ENCODE measurements at places on chromosomes 7 and 10.

GRCh38 chr10:91682912-91683311 is 50.0 kb upstream of the PPP1R3C start:
- no peak for DNase-seq

DNA sequence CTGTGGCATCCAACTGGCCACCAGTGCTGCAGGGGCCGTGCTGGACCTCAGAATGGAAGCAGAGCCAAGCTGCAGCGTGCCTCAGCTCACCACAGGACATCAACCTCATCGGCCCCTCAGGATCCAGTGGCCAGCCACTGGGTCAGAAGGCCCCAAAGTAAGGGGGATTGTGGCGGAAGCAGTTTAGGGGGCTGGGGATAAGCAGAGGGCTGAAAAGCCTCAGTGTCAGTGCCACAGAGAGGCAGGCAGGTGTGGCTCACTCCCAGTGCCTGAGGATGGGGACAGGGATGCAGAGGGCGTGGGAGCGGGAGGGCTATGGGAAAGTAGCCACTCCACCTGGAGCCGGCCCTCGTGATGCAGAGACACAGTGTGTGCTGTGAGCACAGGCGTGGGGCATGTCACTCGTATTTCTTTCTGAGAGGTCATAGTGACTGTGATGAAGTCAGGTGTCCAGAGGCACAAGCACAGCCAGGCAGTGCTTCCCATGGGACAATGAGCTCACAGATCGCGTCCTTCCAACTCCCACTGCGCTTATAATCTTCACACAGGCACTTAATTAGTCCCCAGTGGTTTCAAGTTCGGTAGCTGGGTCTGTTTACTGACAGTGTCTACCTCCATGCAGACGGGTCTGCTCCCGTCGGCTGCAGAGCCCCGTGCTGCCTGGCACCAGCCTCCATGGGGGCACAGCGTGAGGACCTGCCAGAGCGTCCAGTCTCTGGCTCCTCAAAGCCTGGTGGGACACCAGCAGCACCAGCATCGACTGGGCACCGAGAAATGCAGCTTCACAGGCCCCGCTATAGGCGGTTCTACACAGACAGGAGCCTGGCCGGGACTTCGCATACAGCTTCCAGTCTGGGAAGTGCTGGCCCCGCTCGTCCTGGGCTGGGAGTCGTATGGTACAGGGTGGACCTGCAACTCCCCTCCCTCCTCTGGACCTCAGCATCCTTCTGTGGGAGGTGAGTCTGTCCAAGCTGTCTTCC is 42.9 kb upstream of the CNPY1 start:
- DNase-seq: no peak

DNA sequence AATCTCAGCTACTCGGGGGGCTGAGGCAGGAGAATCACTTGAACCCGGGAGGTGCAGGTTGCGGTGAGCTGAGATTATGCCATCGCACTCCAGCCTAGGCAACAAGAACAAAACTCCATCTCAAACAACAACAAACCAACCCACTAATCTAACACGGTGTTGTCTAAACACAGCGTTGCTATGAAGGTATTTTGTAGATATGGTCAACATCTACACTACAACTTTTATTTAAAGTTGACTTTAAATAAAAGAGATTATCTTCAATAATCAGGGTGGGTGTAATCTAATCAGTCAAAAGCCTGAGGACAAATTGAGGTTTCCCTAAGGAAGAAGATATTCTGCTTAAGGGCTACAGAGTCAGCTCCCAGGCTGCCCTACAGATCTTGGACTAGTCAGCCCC is 24.2 kb downstream of the BAIAP2L1 start:
- no peak for DNase-seq

DNA sequence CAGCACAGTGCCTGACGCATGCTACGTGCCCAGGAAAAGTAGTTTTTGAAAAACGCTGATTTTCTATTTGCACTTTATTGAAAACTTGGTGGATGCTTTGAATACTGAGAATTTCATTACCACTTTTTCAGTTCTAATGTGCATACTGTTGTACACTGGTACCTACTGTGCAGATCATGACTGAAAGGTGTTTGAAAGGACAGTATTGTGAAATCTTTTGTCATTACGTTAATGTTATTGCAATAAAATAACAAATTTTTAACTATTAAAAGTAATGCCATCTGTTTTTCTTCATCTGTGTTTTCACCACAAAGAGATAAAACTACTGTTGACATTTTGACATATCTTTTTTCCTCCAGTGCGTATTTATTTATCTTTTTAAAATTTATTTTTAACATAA is 42.1 kb downstream of the CNNM2 start:
- no peak for DNase-seq

DNA sequence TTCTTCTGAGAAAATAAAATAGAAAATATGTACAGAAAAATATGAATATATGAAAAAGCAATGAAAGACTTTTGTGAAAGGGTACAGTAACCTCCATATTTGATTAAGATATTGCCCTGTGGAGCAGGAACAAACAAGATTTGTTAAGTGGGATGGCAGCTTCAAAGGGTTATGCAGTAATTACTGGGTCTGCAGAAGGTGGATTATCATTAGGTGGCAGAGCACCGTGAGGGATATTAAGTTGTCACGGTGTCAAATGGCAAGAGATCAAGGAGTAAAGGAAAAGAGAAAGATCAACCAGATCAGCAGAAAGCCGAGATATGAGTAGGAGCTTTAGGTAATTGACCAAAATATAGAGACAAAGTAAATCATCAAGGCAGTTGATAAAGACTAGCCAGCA is 44.1 kb downstream of the DGKB start:
- no peak for DNase-seq

GRCh38 chr7:35257251-35258124 is 3.6 kb upstream of the TBX20 start:
- DNase-seq: no peak

Data from HuH-7.5 (cell line).